T-cell (primary cell): ENCODE measurements at places on chromosomes 6 and 20. TPM values are rescaled to one million over a fixed set of nuclear protein-coding genes. Genes with fewer than 3 reads are reported as not detected.

Gene EEF1A2
- 0.50 TPM for total RNA-seq

Gene ZNF318
- total RNA-seq, result 26.4 TPM

Gene TCF15
- total RNA-seq, result not detected

Gene KCNK5
- total RNA-seq, result 0.93 TPM

- DNase-seq, result no peak
Observed at GRCh38 chr6:919500-919899, 226.6 kb upstream of the EXOC2 start.

DNA sequence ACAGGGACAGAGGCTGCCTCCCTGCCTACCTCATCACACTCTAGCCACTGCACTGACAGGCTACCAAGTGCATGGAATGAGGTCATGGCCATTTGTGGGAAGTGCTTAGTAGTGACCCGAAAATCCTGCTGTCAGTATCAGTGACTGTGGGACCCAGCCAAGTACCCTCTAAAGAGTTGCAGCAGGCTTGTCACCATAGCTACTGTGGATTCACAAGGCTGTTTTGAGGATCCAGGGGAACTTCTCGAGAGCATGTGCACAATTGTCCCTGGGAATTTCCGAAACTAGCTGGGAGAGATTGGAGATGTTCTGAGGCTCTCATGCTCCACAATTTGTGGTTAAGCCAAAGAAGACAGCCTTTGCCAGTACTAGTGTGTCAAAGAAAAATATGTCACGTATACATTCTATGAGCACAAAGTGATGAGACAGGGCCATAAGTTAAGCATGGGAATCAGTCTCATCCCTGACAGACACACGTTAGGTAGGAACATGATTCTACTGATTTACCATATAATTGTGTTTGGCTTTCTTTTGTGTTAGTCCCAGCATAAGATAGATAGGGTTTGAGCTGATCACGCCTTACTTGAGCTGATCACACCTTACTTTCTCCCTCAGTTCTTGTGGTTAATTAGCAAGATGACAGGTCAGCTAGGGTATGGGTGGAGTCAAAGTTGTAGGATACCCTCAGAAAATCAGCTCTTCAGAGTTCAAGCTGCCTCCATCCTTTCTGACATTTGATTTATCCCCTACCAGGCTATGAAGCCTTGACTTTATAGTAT, 42.6 kb upstream of the TMEM170B start:
- no peak for DNase-seq

GRCh38 chr6:133980168-133980567, 27.1 kb downstream of the TBPL1 start:
- no peak for DNase-seq

DNA sequence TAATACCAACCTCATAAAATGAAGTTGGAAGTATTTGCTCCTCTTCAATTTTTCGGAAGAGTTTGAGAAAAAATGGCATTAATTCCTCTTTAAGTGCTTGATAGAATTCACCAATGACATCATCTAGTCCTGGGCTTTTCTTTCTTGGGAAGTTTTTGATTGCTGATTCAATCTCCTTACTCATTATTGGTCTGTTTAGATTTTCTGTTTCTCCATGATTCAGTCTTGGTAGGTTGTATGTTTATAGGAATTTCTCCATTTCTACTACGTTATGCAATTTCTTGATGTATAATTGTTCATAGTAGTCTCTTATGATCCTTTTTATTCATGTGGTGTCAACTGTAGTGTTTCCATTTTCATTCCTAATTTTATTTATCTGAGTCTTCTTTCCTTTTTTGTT, 176.9 kb upstream of the PRND start:
- DNase-seq, result no peak

- no peak for DNase-seq
Observed at GRCh38 chr6:136772685-136773472, 19.4 kb downstream of the MAP3K5 start.

- DNase-seq, result no peak
Observed at GRCh38 chr20:52612046-52612632, 360.0 kb upstream of the TSHZ2 start.

- DNase-seq, result no peak
Observed at GRCh38 chr6:157596461-157596860, 215.5 kb downstream of the ZDHHC14 start.

GRCh38 chr6:40148882-40149573, 214.8 kb upstream of the MOCS1 start:
- no peak for DNase-seq

GRCh38 chr20:56587307-56588041, 41.6 kb upstream of the TFAP2C start:
- DNase-seq, result no peak

GRCh38 chr6:28449056-28449455, 5.8 kb upstream of the ZSCAN23 start:
- no peak for DNase-seq

DNA sequence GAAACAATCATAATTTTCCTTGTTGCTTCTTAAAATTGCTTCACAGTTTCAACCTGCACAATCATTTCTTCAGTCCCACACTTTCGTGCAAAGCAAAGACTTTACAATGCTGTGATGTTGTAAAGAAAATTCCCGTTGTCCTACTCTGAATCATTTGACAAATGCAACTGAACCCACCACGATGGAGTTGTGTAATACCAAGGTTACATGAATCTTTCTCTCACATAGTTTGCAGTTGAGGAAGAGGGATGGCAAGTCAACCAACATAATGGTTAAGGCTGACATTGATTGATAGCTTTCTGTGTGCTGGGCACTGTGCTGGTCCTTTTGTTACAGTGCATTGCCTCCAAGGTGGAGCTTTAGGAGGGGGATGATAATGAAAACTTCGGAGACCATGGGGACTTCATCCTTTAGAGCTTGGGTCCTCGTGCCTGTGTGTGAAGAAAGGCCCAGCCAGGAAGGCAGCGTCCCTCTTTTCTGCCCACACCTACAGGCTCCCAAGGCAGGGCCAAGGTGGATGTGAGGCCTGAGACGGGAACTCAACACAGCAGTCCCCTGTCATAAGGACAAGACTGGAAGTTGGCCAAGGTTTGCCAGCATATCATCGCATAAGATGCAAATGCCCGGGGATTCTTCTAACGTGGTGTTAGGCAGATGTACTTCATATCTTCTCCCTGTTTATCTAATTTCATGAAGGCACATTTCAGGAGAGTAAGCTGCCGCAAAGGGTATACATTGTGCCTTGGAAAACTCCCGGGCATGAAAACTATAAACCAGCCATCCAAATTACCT, 96.9 kb downstream of the LY86 start:
- no peak for DNase-seq
